ENCODE measurements at places on chromosomes 3 and 15.

DNA sequence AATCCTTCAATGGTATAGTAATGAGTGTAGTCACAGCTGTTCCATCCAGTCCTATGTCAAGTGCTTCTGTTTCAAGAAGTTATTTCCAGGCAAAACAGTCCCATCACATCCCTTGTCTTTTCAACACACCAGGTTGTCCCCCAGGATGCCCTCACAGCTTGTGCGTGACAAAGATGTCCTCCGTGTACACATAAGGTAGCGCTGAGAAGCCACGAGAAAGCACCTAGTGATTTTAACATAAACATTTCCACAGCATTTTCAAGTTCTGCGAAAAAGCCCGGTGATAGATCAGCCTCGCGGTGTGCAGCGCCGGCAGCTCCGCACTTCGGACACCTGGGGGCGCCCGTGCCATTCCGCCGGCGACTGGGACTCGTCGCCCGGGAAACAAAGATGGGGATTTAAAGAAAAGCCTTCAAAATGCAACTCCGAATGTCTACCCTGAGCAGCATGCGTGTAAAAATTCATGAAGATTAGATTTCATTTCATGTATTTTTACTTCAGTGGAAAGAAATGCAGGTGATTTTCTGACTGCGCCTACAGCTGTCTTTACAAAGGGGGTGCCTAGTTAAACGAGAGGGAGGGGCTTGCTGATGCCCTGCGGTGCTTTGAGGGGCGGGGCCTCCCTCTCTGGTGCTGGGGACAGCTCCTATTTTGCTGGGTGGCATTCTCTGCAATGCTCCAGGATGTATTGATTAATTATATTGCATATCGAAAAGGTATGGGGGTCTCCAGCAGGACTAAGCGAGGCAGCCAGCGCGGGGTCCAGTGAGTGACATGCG is 49.9 kb downstream of the KY start:
- DNase-seq: peak; percentile 34

DNA sequence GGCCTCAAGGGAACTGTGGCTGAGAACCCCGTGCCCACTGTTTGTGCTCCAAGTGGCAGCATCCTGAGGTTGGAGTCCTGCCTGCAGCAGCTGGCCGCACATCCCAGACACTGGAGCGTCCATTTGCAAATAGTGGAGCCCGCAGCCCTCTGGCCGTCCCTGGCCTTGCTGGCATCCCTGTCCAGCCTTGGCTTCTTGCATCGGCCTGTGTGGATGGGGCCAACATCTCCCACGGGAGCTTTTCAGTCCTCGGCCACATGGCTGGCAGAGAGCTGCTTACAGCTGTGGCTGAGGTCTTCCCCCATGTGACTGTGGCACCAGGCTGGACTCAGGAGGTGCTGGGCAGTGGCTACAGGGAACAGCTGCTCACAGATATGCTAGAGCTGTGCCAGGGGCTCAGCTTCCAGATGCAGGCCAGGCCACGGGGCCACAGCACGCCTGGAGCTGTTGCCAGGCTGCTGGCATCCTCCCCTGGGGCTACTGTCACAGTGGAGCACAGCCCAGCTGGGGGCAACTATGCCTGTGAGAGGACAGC is 71.2 kb downstream of the FAM43A start:
- no peak for DNase-seq

GRCh38 chr3:167876620-167877281 is 141.2 kb downstream of the SERPINI1 start:
- peak; percentile 88 for DNase-seq

DNA sequence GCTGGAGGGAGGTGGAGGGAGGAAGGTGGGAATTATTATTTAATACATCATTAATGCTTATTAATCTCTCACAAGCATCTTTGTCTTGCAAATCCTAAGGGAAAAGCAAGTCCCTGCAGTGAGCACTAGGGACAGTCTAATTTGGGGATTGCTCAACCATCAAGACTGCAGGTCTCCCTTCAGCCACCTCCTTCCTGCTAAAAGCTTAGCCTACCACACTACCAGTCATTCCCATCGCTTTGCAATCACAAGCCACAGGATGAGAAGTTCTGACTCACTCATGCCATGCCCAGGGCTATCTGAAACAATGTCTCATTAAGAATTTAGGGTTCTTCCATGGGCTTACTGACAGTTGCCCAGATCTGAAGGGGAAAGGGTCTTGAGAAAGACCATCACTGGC is 51.0 kb upstream of the EIF1B start:
- peak; percentile 54 for DNase-seq

DNA sequence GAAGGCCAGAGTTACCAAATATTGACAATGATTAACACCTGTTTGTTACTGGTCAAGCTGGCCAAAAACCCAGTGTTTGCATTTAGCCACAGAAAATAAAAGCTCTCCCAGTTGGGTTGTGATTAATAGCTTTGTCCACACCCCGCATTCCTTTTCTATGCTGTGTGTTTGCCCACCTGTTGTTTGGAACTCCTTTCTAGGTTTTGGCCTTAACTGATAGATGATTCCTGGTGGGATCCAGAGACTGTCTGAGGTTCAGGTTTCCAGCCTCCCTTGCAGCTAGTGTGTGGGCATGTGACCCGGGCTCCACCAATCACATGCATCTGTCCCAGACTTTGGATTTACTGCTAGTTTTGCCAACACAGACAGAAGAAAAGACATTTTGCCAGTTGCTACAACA is 83.8 kb downstream of the PTPRG start:
- no peak for DNase-seq

GRCh38 chr3:29695643-29696198 is 414.9 kb downstream of the RBMS3 start:
- peak; percentile 97 for DNase-seq

GRCh38 chr3:195083659-195084058 is 187.3 kb downstream of the XXYLT1 start:
- no peak for DNase-seq

DNA sequence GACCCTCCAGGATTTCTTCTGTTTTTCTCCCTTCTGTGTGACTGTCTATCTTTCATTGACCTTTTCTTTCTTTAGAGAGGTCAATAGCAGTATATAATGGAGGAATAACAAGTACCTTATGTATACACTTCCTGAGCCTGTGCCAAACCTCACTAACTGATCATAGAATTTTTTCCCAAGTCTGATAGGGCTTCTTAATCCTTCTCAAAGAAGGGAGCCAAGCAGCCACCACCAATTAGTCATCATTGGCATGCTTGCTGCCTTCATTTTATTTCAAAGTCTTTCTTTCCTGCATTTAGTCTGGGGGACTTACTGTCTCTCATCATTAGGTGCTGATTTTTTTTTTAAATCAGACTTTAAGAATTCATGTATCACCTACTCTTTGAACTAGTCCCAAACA is 327.0 kb downstream of the FEZF2 start:
- DNase-seq: peak; percentile 2

GRCh38 chr15:39575180-39575579 is 5.7 kb upstream of the THBS1 start:
- DNase-seq: no peak

DNA sequence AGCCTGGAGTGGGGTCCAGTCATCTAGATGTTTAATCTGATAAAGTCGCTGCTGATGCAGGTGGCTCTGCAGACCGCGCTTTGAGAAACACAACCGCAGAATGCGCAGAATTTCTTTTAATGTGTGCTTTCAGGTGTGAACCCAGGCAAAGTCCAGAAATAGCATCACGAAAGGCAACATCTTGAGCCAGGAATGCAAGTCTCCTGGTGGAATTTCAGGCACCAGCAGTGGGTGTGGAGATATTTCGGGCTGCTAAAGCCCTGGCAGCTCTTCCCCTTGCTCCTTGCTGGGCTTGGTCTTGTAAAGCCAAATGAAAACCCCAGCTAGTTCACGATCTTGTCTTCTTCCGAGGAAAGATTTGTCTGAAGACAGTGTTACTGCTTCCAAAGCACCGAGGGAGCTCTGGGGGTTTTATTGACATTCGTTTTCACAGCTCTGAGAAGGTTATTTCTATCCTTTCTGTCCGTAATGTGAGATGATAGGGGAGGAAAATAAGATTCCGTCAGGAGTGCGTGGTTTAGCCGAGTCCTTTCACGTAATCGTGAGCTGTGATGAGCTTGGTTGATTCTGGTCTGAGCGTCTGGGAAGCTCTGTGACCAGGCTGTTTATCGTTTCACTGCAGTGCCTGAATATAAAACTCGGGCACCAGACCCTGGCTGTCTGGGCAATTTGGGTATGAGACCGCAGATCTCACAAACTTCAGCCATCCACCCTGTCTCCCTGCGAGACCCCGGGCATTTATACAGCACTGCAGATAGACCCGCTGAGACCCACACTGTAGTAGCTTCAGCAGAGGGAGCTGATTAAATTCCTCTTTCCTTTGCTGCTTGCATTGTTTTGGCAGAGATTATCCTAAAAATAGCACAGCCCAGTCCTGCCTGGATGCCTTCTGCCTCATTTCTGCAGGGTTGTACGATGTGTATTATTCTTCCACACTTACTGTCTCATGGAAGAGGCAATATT is 67.0 kb upstream of the SLC25A26 start:
- no peak for DNase-seq

- DNase-seq: no peak
Measured at GRCh38 chr3:52523386-52524257, 10.0 kb downstream of the NT5DC2 start.

GRCh38 chr15:91874171-91874570 is 20.7 kb downstream of the SLCO3A1 start:
- DNase-seq: no peak

GRCh38 chr15:98859149-98859548 is 148.4 kb downstream of the PGPEP1L start:
- DNase-seq: no peak

DNA sequence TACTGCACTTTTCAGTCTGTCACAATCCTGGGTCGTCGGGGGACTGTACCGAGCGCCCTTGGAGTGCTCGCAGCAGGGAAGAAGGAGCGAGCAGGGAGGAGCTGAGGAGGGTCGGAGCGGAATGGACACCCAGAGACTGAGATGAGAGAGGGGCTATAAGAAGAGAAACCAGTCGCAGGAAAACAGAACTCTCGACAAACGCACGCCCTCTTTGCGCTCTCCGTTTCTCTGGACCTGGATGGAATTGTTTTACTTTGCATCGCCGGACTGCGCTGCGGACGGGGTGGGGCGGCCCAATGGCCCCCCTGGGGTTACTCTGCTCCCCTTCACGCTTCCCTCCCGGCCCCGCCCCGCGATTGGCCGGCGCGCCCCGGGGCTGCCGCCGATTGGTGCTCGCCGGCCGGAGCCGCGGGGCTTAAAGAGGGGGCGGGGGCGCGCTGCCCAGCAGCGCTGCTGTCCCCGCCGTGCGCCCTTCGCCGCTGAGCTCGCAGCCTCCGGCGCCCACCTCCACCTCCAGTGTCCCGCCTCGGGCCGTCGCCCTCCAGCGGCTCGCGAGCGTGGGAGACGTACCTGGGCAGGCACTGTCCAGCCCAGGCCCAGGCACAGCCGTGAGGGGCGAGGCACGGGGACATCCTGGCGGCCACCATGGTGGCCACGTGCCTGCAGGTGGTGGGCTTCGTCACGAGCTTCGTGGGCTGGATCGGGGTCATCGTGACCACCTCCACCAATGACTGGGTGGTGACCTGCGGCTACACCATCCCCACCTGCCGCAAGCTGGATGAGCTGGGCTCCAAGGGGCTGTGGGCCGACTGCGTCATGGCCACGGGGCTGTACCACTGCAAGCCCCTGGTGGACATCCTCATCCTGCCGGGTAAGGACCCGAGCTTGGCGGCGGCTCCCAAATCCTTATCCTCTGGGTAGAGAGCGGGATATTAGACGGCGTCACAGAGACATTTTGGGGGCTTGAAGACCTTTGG is at the start of gene CLDN11:
Gene CLDN11 (plus strand): TSS at position 447 of the 977 bp plus-strand sequence. CDS start 199 bp downstream, at position 646.
- DNase-seq: no peak

DNA sequence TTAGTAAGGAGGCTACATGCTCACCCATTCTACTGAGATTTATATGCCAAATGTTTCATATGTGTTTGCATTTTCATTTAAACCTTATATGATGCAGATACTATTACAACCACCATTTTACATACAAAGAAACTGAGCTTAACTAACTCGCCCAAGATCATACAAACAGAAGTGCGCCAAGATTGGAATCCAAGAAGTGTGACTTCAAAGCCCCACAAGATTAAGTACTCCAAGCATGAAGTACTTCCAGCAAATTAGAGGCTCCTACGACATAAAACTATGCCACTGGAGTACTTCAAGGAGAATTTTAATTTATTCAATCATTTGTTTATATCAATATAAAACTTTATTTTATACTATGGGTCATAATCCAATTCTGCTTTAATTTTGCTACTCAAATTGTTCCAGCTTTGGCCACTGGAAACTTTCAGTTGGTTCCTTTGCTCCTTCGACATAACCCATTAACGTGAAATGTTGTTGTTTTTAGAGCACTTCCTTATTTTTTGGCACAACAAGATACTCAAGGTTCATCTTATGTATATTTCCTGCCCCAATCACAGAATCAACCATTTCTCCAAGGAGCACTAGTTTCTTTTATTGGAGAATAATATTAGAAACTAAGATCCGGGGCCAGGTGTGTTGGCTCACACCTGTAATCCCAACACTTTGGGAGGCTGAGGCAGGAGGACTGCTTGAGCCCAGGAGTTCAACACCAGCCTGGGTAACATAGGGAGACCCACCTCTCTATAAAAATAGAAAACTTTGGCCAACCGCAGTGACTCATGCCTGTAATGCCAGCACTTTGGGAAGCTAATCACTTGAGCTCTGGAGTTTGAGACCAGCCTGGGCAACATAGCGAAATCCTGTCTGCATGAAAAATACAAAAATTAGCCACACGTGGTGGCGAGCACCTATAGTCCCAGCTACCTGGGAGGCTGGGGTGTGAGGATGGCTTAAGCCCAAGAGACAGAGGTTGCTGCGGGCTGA is 10.4 kb downstream of the INO80 start:
- no peak for DNase-seq

DNA sequence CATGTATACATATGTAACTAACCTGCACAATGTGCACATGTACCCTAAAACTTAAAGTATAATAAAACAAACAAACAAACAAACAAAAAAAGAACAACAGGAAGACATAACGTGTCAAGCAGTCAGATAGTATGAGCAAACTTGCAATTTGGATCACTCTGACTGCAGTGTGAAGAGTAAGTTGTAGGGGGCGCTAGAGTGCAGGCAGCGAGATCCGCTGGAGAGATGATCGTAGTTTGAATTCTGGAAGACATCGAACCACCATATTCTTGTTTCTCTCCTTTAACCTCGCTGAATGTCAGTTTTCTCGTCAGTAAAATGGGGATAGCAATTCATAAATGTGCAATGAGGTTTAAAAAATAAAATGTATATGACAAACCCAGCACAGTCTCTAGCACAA is 165.2 kb upstream of the LMCD1 start:
- peak; percentile 3 for DNase-seq
